Peyer's patch (tissue), 4 donors: ENCODE measurements at places on chromosomes 7 and 10. TPM values are rescaled to one million over a fixed set of nuclear protein-coding genes. Genes with fewer than 3 reads are reported as not detected.

The MARVELD1 gene
- 3.5 TPM for total RNA-seq

- DNase-seq: no peak
- no peaks in the 10 kb centered on the region for H3K4me1 ChIP-seq
- no peak overlapping the region for H3K27ac ChIP-seq
- H3K4me3 ChIP-seq: no peak overlapping the region
- no peaks in the 10 kb centered on the region for H3K27me3 ChIP-seq
- H3K36me3 ChIP-seq: no peaks in the 10 kb centered on the region
Measured at GRCh38 chr7:158365267-158365666, 222.4 kb downstream of the PTPRN2 start.

- DNase-seq: no peak
- H3K27me3 ChIP-seq: no peaks in the 10 kb centered on the region
- no peaks in the 10 kb centered on the region for H3K36me3 ChIP-seq
- H3K4me1 ChIP-seq: no peaks in the 10 kb centered on the region
- H3K27ac ChIP-seq: peak overlapping the region; percentile 69
Measured at GRCh38 chr7:25788371-25788770, 363.6 kb upstream of the NFE2L3 start.

GRCh38 chr7:133344275-133344674 is 91.4 kb downstream of the EXOC4 start:
- H3K4me3 ChIP-seq: no peak overlapping the region
- H3K36me3 ChIP-seq: no peaks in the 10 kb centered on the region
- no peak for DNase-seq

DNA sequence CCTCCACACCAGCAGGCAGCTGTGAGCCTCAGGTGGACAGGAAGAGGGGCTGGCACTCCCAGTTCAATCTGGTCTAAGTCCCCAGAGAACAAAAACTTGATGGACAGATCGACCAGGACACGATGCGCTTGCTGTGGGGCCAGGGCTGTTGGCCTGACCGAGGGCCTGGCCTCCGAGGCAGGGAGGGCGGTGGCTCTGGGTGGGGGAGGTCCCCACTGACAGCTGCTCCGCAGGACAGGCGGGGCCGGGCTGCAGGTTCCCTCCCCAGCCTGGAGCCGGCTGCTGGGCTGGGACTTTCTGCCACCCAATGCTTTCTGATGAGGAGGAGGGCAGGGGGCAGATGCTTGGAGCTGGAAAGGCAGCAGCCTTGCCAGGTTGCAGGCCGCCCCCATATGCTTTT is 37.4 kb upstream of the ADGRA1 start:
- no peaks in the 10 kb centered on the region for H3K4me1 ChIP-seq
- no peak overlapping the region for H3K27ac ChIP-seq
- no peaks in the 10 kb centered on the region for H3K27me3 ChIP-seq
- no peak overlapping the region for H3K4me3 ChIP-seq
- no peak for DNase-seq
- H3K36me3 ChIP-seq: no peaks in the 10 kb centered on the region

DNA sequence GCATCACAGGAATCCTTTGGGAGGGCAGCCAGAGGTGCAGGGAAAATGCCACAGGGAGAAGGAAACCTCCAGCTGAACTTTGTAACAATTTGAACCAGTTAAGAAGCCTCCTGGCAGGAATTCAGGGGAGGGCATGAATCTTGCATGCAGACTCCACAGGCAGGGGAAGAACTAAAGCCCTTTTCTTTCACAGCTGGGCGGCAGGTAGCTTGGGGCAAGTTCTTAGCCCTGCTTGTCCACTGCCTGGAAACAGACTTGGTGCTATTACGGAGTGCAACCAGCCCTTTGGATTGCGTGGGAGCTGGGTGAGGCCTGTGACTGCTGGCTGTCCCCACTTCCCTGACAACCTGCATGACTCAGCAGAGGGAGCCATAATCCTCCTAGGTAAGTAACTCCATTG is 51.7 kb upstream of the ADAM12 start:
- H3K27me3 ChIP-seq: no peaks in the 10 kb centered on the region
- no peak for DNase-seq
- no peaks in the 10 kb centered on the region for H3K4me1 ChIP-seq
- H3K27ac ChIP-seq: no peak overlapping the region

DNA sequence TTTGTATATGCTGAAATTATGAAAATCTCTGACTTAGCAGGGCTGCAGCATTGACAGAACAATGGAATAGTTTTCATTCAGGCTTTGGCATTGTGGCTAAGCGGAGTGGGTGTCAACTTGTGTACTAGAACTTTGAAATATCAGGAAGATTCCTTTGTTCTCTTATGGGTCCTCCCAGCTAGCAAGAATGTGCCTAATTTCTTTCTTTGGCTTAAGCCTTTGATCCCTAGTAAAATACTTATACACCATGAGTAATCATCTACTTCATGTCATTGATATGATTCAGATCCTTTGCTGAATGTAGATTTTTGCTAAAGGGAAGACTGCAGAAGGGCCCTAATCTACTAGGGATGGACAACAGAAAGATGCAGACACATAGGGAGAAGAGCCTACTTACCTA is 6.2 kb downstream of the AVL9 start:
- no peaks in the 10 kb centered on the region for H3K27me3 ChIP-seq
- no peaks in the 10 kb centered on the region for H3K36me3 ChIP-seq
- H3K4me1 ChIP-seq: no peaks in the 10 kb centered on the region
- no peak overlapping the region for H3K27ac ChIP-seq

DNA sequence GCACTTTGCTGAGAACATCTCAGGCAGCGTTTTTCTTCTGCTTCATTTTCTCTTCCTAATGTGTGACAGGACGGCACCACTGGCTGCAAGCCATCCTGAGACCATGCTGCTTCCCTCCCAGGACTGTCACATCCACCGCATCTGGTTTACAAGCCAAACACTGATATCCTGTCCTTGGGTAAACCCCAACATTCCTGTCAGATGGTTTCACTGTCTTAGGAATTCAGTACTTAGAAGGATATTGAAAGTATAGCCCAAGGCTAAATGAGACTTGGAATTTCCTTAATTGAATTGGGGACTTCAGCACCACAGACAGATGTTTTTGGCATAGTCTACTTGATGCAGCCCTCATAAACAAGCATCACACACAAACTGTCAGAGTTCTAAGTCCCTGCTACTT is 74.2 kb upstream of the PLXNA4 start:
- H3K27me3 ChIP-seq: no peaks in the 10 kb centered on the region
- H3K4me3 ChIP-seq: no peak overlapping the region
